Thoracic aorta endothelial cell (primary cell): ENCODE measurements at places on chromosomes 1 and 21. TPM values are rescaled to one million over a fixed set of nuclear protein-coding genes. Genes with fewer than 3 reads are reported as not detected.

SLC30A2 gene
- not detected in 2 replicates for total RNA-seq

TMPRSS15 gene
- not detected in 2 replicates for total RNA-seq

KRTAP26-1 gene
- not detected in 2 replicates for total RNA-seq

FYB2 gene
- not detected in 2 replicates for total RNA-seq

PRAMEF27 gene
- not detected in 2 replicates for total RNA-seq

CR2 gene
- not detected in 2 replicates for total RNA-seq

CDCA8 gene
- total RNA-seq: 21.3 and 31.5 TPM in 2 replicates

S100A10 gene
- 234 and 247 TPM in 2 replicates for total RNA-seq

ETNK2 gene
- total RNA-seq: 8.0 and 11.2 TPM in 2 replicates

OR10Z1 gene
- total RNA-seq: not detected in 2 replicates

OXCT2 gene
- total RNA-seq: 1.5 and 1.6 TPM in 2 replicates

ITLN2 gene
- 0.27 TPM in 1 of 2 replicates, not detected in the other for total RNA-seq

SPRR2A gene
- not detected in 2 replicates for total RNA-seq

TNFRSF9 gene
- total RNA-seq: 0.13 and 0.72 TPM in 2 replicates

SPRR2E gene
- total RNA-seq: not detected in 2 replicates

TRIM45 gene
- total RNA-seq: 0.93 and 1.4 TPM in 2 replicates

SSR2 gene
- total RNA-seq: 552 and 669 TPM in 2 replicates

THEM5 gene
- total RNA-seq: not detected in 2 replicates

CFAP57 gene
- total RNA-seq: 0.14 and 0.53 TPM in 2 replicates

OR2AJ1 gene
- total RNA-seq: not detected in 2 replicates

CYP4A22 gene
- 0.07 TPM in 1 of 2 replicates, not detected in the other for total RNA-seq
